Epithelial cell of proximal tubule (primary cell): ENCODE measurements at places on chromosomes 3 and 15. TPM values are rescaled to one million over a fixed set of nuclear protein-coding genes. Genes with fewer than 3 reads are reported as not detected.

TMA7 gene
- 573 and 687 TPM in 2 replicates for total RNA-seq

TNFSF10 gene
- 26.3 and 36.2 TPM in 2 replicates for total RNA-seq

CCDC191 gene
- total RNA-seq: 1.2 and 2.1 TPM in 2 replicates

SLC15A2 gene
- total RNA-seq: 0.22 and 0.40 TPM in 2 replicates

EPHA6 gene
- 0.46 TPM in 1 of 2 replicates, not detected in the other for total RNA-seq

LDHAL6B gene
- not detected in 2 replicates for total RNA-seq

PTX3 gene
- 6.1 and 24.2 TPM in 2 replicates for total RNA-seq

STAB1 gene
- total RNA-seq: 0.14 and 0.52 TPM in 2 replicates

ADGRG7 gene
- not detected in 2 replicates for total RNA-seq

CPN2 gene
- total RNA-seq: not detected in 2 replicates

PATL2 gene
- not detected in 2 replicates for total RNA-seq

PRICKLE2 gene
- total RNA-seq: 2.5 and 5.1 TPM in 2 replicates

NOX5 gene
- under 0.01 and 0.06 TPM in 2 replicates for total RNA-seq

CHRM5 gene
- not detected in 2 replicates for total RNA-seq
